Thoracic aorta (tissue), 2 donors: ENCODE measurements at places on chromosomes 6 and 20. TPM values are rescaled to one million over a fixed set of nuclear protein-coding genes. Genes with fewer than 3 reads are reported as not detected.

GRCh38 chr20:17304774-17305173, 77.9 kb downstream of the PCSK2 start:
- DNase-seq, result no peak
- no peaks in the 10 kb centered on the region for H3K27me3 ChIP-seq
- no peaks in the 10 kb centered on the region for H3K36me3 ChIP-seq
- no peak overlapping the region for H3K4me3 ChIP-seq
- H3K4me1 ChIP-seq, result no peaks in the 10 kb centered on the region

DNA sequence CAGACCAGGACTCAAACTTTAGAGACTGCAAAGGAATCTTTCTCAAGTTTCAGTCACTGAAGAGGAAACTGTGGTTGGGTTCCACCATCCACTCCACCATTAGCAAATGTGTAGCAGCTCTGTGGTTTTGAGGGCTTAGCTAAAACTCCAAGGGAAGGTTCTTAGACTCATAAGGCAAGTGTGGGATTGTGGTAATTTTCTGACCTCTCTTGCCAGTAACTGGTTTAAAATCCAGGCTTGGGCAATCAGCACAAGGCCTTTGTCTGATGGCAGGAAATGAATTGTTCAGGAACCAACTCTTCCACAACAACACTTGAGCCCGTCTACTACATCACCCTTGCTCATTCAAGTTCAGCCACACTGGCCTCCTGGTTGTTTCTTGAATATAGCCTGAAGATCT, 68.6 kb upstream of the FBXL4 start:
- no peaks in the 10 kb centered on the region for H3K36me3 ChIP-seq
- DNase-seq, result no peak
- no peak overlapping the region for H3K4me3 ChIP-seq

GRCh38 chr6:40252531-40253258, 318.4 kb upstream of the MOCS1 start:
- no peak overlapping the region for H3K27ac ChIP-seq
- no peak overlapping the region for H3K4me3 ChIP-seq
- H3K27me3 ChIP-seq, result no peaks in the 10 kb centered on the region
- no peak for DNase-seq
- no peaks in the 10 kb centered on the region for H3K4me1 ChIP-seq
- no peaks in the 10 kb centered on the region for H3K36me3 ChIP-seq

DNA sequence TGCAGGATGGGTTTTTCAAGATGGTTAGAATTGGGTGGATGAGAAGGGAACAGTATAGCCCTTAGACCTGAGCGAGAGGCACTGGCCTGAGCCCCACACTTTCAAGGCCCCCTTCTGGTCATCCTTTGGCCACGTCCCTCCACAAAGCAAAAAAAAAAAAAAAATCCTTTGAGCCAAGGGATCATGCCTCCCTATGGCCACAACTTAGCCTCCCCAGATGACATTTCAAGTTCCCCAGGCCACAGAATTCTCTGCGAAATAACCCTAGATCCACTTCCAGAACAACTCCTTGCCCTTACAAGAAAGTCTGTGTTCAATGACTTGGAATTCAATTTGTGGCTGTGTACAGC, 30.4 kb downstream of the ELOVL2 start:
- no peak overlapping the region for H3K4me3 ChIP-seq
- no peaks in the 10 kb centered on the region for H3K4me1 ChIP-seq
- no peaks in the 10 kb centered on the region for H3K36me3 ChIP-seq
- no peaks in the 10 kb centered on the region for H3K27me3 ChIP-seq
- no peak for DNase-seq
- H3K27ac ChIP-seq, result no peak overlapping the region

- H3K4me1 ChIP-seq, result no peaks in the 10 kb centered on the region
- H3K27ac ChIP-seq, result no peak overlapping the region
- no peaks in the 10 kb centered on the region for H3K27me3 ChIP-seq
- no peaks in the 10 kb centered on the region for H3K36me3 ChIP-seq
- H3K4me3 ChIP-seq, result no peak overlapping the region
Observed at GRCh38 chr20:24112360-24112759, 123.8 kb upstream of the GGTLC1 start.

- DNase-seq, result no peak
- H3K27ac ChIP-seq, result no peak overlapping the region
- H3K4me3 ChIP-seq, result no peak overlapping the region
- no peaks in the 10 kb centered on the region for H3K36me3 ChIP-seq
- peaks cover 7% of the 10 kb centered on the region for H3K4me1 ChIP-seq
Observed at GRCh38 chr6:105794239-105794638, 291.9 kb upstream of the PRDM1 start.

- no peak for DNase-seq
- H3K36me3 ChIP-seq, result no peaks in the 10 kb centered on the region
- no peak overlapping the region for H3K27ac ChIP-seq
- no peaks in the 10 kb centered on the region for H3K27me3 ChIP-seq
- no peaks in the 10 kb centered on the region for H3K4me1 ChIP-seq
- no peak overlapping the region for H3K4me3 ChIP-seq
Observed at GRCh38 chr6:105611606-105612005, 208.7 kb upstream of the PREP start.

- peaks cover 9% of the 10 kb centered on the region for H3K4me1 ChIP-seq
- no peak for DNase-seq
- H3K27me3 ChIP-seq, result no peaks in the 10 kb centered on the region
- H3K4me3 ChIP-seq, result peak overlapping the region; percentile 41
- H3K36me3 ChIP-seq, result no peaks in the 10 kb centered on the region
Observed at GRCh38 chr6:113997116-113997515, 26.2 kb upstream of the HDAC2 start.

GRCh38 chr20:42138729-42139128, 520.6 kb upstream of the CHD6 start:
- H3K4me3 ChIP-seq, result no peak overlapping the region
- H3K36me3 ChIP-seq, result no peaks in the 10 kb centered on the region
- no peak overlapping the region for H3K27ac ChIP-seq
- no peak for DNase-seq

DNA sequence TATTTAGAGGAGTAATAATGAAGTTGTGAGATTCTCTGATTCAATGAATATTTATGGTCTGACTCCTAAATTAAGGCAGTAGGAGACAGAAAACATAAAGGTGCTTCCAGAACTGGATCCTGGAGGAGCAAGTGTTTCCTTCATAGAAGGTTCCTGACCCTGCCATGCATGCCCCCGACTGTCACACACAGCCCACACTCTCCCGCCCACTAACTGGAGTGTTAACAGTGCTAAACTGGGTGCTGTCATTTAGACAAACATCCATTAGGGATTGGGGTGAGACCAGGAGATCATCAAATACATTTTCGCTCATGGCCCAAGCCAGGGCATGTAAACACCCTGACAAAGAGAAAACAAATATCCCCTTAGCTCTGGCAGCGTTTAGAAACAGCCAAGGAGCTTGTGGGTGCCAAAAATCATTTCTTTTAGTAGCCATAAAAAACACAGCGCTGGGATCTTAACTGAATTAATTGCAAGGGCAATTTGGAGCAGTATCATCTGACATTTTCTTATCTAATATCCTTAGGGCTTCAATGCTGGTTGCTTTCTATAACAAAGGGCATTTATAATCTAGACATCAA, 46.8 kb downstream of the INSM1 start:
- no peak for DNase-seq
- no peak overlapping the region for H3K27ac ChIP-seq
- no peaks in the 10 kb centered on the region for H3K36me3 ChIP-seq

- H3K4me3 ChIP-seq, result no peak overlapping the region
- DNase-seq, result no peak
- H3K4me1 ChIP-seq, result peaks cover 2% of the 10 kb centered on the region
- H3K36me3 ChIP-seq, result no peaks in the 10 kb centered on the region
Observed at GRCh38 chr20:51418137-51418529, 124.4 kb downstream of the NFATC2 start.

- H3K36me3 ChIP-seq, result no peaks in the 10 kb centered on the region
- H3K27ac ChIP-seq, result peak overlapping the region; percentile 73
- no peaks in the 10 kb centered on the region for H3K27me3 ChIP-seq
- H3K4me3 ChIP-seq, result no peak overlapping the region
- DNase-seq, result no peak
- peaks cover 47% of the 10 kb centered on the region for H3K4me1 ChIP-seq
Observed at GRCh38 chr20:1810926-1811620, 84.1 kb upstream of the SIRPA start.

- H3K4me1 ChIP-seq, result no peaks in the 10 kb centered on the region
- no peak for DNase-seq
- no peak overlapping the region for H3K27ac ChIP-seq
- H3K36me3 ChIP-seq, result no peaks in the 10 kb centered on the region
- no peaks in the 10 kb centered on the region for H3K27me3 ChIP-seq
Observed at GRCh38 chr20:32574296-32575226, 10.6 kb downstream of the NOL4L start.

GRCh38 chr6:161166176-161166575, 107.7 kb downstream of the AGPAT4 start:
- peaks cover 6% of the 10 kb centered on the region for H3K4me1 ChIP-seq
- peaks cover 9% of the 10 kb centered on the region for H3K36me3 ChIP-seq
- no peaks in the 10 kb centered on the region for H3K27me3 ChIP-seq
- H3K27ac ChIP-seq, result no peak overlapping the region
- H3K4me3 ChIP-seq, result no peak overlapping the region

DNA sequence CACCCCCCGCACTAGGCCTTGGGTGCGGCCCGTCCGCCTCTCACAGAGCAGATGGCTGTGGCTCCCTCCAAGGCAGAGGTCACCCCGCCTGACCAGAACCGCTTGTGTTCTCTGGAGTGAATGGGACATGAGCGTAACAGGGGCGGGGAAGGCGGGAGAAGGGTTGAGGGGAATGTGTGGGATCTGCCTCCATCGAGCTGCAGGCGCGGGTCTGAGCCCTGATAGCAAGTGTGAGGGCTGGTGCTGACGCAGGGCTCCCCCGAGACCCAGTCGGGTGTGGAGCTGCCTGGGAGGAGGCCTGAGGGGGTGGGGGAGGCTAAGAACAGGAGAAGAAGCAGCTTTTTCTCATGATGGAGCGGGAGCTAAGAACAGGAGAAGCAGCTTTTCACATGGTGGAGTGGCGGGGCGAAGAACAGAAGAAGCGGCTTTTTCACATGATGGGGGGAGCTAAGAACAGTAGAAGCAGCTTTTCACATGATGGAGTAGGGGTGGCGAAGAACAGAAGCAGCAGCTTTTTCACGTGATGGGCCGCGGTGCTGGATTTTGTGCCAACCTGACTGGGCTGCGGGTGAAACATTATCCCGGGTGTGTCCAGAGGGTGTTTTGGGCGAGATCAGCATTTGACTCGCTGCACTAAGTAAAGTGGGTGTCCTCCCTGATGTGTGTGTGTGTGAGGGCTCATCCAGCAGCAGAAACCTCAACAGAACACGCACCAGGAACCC, 169.3 kb downstream of the TTLL2 start:
- H3K4me3 ChIP-seq, result no peak overlapping the region
- H3K36me3 ChIP-seq, result no peaks in the 10 kb centered on the region
- no peaks in the 10 kb centered on the region for H3K27me3 ChIP-seq
- H3K27ac ChIP-seq, result no peak overlapping the region
- H3K4me1 ChIP-seq, result peaks cover 13% of the 10 kb centered on the region
- no peak for DNase-seq

- no peak overlapping the region for H3K4me3 ChIP-seq
- H3K27me3 ChIP-seq, result no peaks in the 10 kb centered on the region
- peaks cover 6% of the 10 kb centered on the region for H3K36me3 ChIP-seq
- no peak overlapping the region for H3K27ac ChIP-seq
- no peak for DNase-seq
Observed at GRCh38 chr6:105320271-105320670, 82.6 kb downstream of the PREP start.

- no peak for DNase-seq
- no peaks in the 10 kb centered on the region for H3K36me3 ChIP-seq
- H3K27ac ChIP-seq, result no peak overlapping the region
- H3K27me3 ChIP-seq, result no peaks in the 10 kb centered on the region
Observed at GRCh38 chr6:92180090-92180489, 1239.3 kb downstream of the EPHA7 start.

DNA sequence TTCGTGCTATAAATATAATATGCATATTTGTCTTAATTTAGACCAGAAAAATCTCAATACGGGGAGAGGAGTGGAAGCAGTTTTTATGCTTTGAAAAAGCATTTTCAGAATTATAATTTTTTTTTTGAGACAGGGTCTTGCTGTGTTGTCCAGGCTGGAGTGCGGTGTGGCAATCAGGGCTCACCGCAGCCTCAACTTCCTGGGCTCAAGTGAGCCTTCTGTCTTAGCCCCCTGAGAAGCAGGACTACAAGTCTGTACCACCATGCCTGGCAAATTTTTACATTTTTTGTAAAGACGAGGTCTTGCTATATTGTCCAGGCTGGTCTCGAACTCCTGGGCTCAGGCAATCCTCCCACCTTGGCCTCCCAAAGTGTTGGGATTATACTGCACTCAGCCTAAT, 197.2 kb downstream of the FOXC1 start:
- DNase-seq, result no peak
- no peak overlapping the region for H3K27ac ChIP-seq
- no peaks in the 10 kb centered on the region for H3K27me3 ChIP-seq

DNA sequence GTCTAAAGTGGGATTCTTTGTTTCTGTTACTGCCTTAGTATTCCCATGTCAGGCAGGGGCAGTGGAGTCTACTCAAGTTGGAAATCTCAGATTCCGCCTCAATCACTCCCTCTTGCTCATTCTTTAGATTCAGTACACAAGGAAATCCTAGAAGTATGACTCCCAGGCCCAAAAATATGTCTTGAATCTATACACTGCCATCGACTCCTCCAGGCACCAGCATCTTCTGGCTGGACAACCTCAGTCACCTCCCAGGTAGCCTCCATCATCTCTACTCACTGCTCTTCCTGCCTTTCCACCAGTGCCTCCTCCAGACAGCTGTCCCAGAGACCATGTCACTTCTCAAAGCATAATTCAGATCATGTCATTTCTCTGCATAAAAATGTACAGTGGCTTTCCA, 329.9 kb downstream of the CDC5L start:
- no peaks in the 10 kb centered on the region for H3K4me1 ChIP-seq
- H3K27me3 ChIP-seq, result no peaks in the 10 kb centered on the region
- no peak overlapping the region for H3K4me3 ChIP-seq
- no peaks in the 10 kb centered on the region for H3K36me3 ChIP-seq

DNA sequence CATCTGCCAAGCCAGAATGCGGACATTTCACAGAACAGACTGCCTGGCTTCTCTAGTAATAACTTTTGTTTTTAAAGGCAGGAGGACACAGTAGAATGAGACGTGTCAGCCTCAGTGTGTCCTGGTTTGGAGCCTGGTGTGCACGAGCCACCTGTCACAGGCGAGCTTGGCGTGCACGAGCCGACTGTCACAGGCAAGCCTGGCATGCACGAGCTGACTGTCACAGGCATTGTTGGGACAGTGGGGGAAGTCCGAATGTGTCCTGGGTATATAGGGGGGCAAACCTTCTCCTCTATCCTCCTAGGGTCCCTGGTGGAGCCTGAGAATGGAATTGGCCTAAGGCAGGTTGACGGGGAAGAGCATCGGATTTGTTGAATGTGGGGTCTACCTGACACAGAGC, 7.5 kb downstream of the KIF25 start:
- H3K27ac ChIP-seq, result no peak overlapping the region
- no peak overlapping the region for H3K4me3 ChIP-seq
- H3K36me3 ChIP-seq, result no peaks in the 10 kb centered on the region
- no peak for DNase-seq

The NINL gene
- 20.3 TPM for total RNA-seq

The PREX1 gene
- total RNA-seq, result 101 TPM

The SUMO4 gene
- total RNA-seq, result 3.2 TPM

The STK4 gene
- total RNA-seq, result 30.3 TPM

The OPN5 gene
- total RNA-seq, result not detected

The SNAP25 gene
- 1.3 TPM for total RNA-seq

The C20orf141 gene
- not detected for total RNA-seq

The HLA-DRB5 gene
- 3.4 TPM for total RNA-seq
